D341Med (cell line): ENCODE measurements at places on chromosomes 5 and 9.

DNA sequence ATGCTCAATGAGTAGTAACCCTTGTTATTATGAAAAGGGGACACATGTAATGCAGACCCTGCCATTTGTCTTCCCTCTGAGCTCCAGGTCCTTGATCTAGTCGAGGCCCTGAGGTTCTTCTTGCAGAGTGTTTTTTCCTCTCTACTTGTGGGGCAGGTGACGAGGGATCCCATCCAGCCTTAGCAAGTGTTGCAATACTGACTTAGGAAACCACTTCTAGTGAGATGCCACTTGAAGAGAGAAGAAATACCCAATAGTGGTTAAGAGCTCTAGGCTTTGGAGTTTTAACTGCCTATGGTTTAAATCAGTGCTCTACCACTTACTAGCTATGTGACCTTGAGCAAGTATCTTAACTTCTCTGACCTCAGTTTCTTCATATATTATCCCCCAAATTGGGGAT is 10.2 kb downstream of the PPARGC1B start:
- DNase-seq: no peak

DNA sequence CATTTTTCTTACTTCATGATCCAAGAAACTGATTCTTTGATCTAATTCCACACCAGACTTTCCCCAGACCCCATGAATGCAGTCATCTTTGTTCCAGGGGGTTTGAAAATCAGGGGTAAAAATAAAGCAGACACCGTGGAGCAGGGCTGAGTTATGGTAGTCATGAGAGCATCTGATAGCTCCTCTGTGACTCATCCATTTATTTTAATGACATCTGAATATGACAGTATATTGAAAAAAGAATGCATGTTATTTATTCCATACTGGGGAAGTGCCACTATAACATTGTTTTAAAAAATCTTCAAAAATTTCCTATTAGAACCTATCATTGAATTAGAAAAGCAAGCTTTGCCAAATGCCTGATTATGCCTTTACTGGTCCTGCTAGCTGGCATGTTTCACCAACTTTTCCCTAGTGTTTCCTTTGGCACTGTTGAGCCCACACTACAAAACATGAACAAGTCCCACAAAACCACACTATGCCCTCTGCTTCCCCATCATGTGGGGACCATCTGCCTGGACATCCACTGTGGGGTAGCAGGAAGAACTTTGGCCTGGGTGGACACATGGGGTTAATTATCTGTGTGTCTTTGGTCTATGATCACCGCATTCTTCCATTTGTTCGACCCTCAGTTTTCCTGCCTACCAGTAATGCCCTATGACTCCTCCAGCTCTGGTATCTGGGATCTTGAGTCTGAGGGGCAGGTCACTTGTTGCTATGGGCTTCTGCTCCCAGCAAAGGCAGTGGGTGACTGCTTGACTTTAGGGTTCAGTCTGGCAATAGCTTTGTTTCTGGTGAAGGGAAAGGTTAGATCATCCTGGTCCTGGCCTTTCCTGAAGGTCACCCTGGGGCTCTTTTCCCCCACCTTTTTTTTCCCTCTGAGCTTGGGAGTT is 82.7 kb upstream of the PANK3 start:
- no peak for DNase-seq

- DNase-seq: no peak
Measured at GRCh38 chr5:111513131-111513520, 791 bp upstream of the STARD4 start.

- no peak for DNase-seq
Measured at GRCh38 chr9:74724317-74724716, 163.4 kb downstream of the TRPM6 start.

DNA sequence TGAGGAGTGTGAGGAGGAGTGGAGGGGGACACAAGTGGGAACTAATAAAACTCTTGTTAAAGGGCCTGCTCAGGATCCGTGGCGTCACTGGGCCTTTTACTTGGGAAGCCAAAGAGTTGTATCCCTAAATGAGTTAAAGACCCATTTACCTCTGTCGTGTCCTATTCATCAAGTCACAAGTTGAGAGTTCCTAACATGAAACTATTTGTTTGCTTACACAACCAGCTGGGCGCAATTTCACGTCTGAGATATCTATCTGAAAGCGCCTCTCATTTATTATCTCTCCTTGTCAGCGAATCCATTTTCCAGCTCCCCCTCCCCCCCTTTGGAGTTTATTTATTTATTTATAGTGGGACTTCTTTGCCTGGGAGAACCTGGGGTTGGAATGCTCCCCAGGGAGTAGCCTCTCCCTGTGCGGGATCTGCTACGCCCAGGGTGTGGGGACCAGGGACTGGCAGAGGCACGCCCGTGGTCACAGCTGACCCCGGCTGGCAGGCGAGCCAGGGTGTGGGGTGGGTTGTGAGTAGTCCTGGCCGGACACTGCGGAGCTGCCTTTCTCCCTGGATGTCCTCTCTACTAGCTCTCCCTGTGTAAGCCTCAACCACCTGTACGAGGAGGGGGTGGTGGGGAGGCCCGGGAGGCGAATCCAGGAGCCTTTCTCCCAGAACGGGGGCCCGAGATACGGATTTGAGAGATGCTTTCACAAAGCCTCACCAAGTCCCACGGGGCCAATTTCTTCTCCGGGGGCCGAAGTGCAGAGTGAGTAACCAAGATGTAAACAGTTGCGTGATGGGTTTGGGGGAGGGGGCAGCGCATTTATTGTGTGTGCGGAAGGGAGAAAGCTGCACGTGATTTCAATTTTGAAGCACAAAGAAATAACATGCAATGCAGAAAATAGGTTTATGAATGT is 15.3 kb downstream of the NR2F1 start:
- no peak for DNase-seq

DNA sequence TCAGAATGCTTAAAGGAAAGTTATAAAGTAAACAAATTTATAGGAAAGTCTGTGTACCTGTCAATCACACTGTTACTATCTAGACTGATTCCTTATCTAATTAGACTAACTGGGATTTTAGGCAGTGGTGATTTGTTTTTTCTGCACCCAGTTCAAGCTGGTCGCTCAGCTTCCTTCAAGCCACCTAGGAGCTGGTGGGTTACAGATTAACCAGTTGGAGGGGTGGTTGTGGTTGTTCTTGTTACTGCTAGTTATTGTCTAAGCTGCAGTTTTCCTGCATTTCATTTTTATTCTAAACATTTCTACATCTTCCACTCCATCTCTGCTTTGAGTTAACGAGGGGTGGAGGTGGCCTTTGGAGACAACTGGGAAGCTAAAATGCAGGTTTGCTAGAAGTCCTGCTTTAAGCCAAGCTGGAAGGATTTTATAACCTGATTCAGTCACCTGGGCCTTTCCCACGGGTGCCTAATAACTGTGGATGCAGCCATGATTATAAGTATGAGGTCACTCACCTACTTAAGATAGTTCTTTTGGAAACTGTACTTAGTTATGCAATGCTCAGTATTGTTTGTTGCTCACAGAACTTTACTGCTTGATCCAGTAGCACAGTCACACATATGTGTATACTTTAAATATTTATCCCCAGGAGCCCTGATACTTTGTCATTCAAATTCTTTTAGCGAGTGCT is 303.9 kb upstream of the DAP start:
- no peak for DNase-seq

- no peak for DNase-seq
Measured at GRCh38 chr5:111201705-111202104, 22.5 kb upstream of the CAMK4 start.

DNA sequence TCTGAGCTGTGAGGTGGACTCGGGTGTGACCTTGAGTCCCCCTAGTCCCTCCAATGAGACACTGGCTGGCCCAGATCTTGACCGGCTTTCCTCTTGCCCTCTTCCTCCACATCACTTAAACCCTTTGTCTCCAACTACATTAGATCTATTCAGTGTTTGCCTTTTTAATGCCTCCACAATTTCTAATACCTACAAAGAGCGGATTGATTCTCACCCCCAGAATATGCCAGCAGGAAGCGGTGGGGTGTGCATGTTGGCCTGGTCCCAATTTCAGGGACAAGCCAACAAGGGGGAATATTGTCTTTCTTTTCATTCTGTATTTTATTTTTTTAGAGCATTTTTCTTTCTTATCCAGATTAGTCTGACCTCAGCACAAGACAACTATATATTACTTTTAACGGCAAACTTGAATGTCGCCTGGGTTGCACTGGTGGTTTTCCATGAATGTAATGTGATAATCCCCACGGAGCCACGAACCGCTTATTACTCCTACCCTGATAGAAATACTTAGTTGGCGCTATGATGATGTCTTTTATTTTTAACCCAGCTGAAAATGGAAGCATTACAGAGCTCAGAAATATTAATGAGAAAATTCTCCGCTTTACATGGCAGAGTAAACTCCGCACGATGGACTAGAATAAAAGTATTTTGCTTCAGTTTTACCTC is 68.5 kb upstream of the MYO10 start:
- no peak for DNase-seq

DNA sequence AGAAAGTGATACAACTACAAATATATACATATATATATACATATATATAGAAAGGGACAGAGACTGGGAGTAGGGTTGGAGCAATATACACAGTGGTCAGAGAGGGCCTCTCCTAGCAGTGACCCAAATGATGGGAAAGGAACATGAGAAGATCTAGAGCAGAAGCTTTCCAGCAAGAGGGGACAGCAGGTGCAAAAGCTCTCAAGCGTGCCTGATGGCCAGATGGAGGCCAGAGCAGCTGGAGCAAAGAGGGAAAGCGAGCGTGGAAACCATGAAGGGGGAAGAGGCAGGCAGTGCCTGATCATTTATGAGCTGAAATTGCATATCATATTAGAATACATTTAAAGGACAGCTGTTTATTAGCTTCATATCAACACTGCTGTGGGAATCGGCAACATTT is 7.6 kb upstream of the GRPEL2 start:
- DNase-seq: no peak

DNA sequence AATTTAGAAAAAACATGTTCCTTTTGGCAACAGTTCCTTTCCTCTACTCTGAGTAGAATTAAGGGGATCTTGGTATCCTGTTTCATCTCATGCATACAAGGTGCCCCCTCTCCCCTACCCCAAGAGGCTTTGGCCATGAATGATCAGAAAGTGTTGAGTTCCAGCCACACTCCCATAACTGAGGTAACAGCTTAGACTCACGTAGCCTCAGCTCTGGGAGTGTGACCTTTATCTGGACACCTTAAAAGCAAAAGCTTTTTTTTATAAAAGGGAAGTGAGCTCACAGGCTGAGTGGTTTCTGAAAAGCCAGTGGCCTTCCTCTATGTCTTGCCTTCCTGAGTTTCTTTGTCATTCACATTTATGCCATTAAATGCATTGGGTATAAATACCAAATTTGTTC is 900 bp upstream of the HAVCR2 start:
- no peak for DNase-seq

DNA sequence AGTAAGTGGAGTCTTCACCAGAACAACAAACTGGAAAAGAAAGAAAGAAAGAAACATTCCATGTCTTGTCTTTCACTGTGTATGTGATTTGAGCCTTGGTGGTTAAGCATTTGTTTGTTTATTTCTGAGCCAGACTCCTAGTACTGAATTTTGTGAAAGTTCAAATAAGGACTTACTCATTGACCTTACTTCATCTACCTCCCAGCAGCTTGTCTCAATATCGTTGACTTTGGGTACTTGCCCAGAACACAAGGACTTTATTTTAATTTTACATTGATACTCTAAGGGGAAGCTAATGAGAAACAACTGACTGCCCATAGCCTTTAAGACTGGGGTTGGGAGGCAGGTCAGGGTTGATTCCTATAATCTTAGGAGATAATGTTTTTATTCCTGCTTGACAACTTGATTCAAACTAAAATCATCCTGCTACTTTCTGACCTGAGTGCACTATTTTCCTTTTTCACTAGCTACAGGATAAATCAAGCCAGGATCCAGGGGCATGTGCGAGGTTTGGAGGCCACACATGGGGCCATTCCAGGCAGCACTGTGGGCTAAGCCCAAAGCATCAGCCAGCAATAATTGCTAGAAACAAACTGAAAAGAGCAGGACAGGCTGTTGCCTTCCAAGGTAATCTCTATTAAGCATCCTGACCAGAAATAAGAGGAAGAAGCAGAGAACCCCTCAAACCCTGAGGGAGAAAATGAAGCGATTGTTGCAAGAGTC is 138.9 kb upstream of the RUSC2 start:
- no peak for DNase-seq

DNA sequence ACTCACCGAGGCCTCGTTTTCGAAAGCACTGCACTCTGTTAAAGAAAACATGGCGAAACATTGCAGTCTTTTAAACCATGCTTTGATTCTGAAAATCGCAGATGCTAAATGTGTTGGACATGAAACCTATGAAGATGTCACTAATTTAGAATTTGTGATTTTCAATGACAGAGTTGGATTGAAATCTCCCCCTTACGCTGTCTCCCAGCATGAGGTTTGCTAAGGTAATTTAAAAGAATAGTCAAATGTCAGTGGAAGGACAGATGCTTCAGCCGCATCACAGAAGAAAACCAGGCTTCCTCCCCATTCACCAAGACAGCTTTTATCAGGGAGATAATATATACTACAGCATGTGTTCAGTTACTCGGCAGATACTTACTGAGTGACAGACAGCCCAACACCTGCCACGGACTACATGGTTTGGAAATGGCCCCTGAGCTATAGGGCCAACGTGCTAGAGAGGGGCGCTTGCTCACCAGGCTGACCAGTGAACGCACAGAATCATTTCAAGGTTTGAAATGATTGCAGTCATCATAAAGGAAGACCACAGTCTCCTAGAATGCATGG is 136.9 kb downstream of the ADAMTS16 start:
- DNase-seq: no peak

GRCh38 chr5:95256991-95257390 is 27.9 kb downstream of the MCTP1 start:
- DNase-seq: no peak

DNA sequence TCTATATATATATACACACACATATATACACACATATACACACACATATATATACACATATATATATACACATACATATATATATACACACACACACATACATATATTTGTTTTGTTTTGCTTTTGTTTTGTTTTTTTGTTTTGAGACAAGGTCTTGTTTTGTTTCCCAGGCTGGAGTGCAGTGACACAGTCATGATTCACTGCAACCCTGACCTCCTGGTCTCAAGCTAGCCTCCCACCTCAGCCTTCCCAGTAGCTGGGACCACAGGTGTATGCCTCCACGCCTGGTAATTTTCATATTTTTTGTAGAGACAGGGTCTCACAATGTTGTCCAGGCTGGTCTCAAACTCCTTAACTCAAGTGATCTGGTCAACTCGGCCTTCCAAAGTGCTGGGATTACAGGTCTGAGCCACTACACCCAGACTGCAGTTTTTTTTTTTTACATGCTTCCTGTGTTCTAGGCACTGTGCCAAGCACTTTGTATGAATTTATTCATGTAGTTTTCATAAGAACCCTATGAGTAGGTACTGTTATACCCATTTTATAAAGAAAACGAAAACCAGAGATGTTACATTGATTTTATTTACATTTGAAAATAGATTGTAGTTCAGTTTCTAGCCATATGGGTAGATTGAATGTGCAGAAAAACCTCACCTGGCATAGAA is 120.7 kb downstream of the PBX3 start:
- no peak for DNase-seq

- no peak for DNase-seq
Measured at GRCh38 chr5:117615226-117615625, 1040.6 kb upstream of the SEMA6A start.
